ENCODE measurements at places on chromosomes 11 and 22.

DNA sequence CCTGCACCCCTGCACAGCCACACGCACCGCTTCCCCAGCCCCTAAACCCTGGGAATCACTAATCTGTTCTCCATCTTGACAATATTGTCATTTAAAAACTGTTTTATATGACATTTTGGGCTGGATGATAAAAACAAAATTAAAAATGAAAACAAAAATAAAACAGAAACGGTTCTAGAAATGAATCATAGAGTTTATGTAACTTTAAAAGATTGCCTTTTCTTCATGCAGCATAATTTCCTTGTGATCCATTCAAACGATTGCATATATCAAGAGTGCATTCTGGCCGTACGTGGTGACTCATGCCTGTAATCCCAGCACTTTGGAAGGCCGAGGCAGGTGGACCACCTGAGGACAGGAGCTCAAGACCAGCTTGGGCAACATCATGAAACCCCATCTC is 6.6 kb upstream of the FAM118A start:
- DNase-seq = no peak

GRCh38 chr11:78331711-78332110 is 85.9 kb downstream of the GAB2 start:
- no peak for DNase-seq

DNA sequence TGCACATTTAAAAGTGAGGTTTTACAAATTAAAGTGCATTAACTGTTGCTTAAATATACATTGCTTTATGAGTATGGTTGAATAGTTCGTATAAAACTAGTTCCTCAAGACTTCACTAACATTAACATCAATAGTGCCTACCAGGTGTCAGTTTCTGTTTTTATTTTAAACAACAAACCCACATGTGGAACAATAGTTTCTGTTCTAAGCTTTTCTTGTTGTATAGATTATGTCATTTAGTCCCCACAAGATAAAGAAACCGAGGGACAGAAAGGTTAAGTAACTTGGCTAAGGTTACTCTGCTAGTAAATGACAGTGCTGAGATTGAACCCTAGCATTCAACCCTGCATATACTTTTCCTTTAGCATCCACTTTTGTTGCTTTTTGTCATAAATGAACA is 41.4 kb upstream of the ST14 start:
- no peak for DNase-seq

DNA sequence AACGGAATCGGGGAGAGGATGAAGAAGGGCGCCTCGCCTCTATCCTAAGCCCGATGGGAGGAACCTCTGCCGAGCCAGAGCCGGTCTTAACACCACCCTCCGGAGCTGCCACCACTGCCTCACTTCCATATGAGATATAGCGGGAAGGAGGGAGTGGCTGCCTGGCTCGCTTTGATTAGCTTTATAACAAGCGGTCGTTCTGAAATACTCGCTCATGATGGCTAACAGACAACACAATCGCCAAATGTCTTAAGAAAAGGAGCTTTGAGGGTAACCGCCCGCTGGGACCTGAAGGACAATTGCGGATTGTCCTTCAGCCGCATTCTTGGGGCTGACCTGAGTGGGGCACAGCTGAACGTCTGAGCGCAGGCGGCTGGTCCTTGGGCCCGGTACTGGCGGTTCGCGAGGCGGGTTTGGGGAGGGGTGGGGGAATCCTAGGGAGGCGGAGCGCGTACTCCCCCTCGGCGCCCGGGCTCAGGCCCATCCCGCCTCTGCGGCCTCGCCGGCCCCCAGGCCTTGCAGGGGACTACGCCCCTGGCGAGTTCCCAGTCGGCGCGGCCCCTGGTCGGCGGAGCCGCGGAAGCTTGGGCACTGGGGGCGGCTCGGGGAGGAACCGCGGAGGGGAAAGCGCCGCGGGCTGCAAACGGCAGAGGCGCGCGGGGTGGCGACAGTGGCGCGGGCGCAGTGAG is at the start of gene PLAAT5:
TSS of gene PLAAT5 (minus strand) at position 617 of the 689 bp plus-strand sequence. CDS start at position 484, 133 bp downstream.
- DNase-seq = no peak

GRCh38 chr22:45600790-45601730 is 70.6 kb upstream of the ATXN10 start:
- no peak for DNase-seq

- DNase-seq = no peak
Measured at GRCh38 chr11:134272381-134273316, 3.5 kb upstream of the GLB1L3 start.

DNA sequence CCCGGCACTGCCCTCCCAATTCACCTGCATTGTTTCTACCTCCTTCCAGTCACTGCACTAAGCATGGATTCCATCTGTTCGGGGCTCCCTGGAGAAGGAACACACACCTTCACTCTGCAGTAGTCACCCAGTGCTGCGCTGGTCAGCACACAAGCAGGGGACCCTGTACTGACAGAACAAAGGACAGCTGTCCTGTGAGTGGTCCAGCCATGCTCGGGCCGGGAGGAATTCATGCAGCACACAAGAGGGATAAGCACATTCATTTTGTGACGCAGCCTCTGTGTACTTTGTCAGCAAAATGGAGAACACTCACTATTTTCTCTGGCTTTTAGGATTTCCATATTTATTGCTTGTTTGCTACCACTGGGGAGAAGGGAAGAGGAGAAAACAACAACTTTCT is 167.3 kb downstream of the NTM start:
- no peak for DNase-seq

DNA sequence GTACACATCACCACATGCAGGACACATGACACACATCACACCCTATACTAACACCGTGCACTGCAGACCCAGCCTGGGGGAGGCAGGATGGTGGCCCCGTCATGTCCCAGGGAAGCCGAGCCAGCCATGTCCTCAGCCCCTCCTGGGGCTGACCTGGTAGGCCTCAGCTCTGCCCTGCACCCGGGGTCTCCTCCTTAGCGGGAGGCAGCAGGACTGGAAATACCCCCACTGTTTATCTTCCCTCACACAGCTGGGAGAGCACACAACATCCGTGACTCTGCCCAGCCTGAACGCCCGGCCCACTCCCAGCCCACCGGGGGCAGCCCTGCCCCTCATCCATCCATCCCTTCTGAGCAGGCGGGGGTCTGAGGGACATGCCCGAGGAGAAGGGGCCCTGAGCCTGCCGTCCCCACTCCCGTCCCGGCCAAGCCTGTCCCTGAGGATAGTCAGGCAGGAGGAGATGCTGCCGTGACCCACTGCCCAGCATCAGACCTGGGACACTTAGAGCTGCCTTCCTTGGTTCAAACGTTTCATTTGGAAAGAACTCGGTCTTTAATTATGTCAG is 945.0 kb downstream of the BRD1 start:
- DNase-seq = no peak

GRCh38 chr11:126084608-126084912 is 21.9 kb upstream of the CDON start:
- no peak for DNase-seq

- no peak for DNase-seq
Measured at GRCh38 chr11:107252429-107253161, 205.0 kb downstream of the CWF19L2 start.

GRCh38 chr11:76459846-76460245 is 15.0 kb downstream of the EMSY start:
- no peak for DNase-seq

DNA sequence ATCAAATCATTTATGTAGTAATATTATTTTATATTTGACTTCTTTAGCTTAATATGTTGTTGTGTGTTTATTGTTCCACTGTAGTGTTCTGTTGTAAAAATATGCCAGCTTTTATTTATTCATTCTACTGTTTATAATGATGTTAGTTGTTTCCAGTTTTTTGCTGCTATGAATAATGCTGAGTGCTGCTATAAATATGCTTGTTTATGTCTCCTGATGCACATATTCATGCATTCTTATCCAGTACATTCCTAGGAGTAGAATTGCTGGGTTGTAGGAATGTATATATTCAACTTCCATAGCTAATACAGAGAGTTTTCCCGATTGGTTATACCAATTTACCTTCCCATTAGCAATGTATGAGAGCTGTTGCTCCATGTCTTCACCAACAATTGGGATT is 33.5 kb upstream of the RAB30 start:
- no peak for DNase-seq

- DNase-seq = no peak
Measured at GRCh38 chr22:19661156-19661555, 53.1 kb upstream of the SEPTIN5 start.

GRCh38 chr11:113615773-113616172 is 90.3 kb downstream of the TMPRSS5 start:
- no peak for DNase-seq

DNA sequence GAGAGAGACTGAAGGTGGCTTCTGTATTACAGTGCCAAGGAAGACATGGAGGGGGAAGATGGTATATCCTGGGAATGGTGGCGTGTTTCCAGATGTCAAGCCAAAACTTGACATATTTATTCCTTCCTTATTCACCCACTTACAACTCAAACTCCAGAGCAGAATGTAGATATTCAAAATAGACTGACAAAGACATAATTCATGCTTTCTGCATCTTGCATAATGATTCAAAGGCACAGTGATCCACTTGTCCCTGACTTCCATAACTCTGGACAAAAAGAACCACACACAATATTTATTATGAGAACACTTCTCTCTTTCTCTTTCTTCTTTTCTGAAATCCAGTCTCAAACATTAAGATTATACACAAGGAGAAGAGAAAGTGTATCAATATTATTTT is 48.9 kb downstream of the SLC17A6 start:
- no peak for DNase-seq

- no peak for DNase-seq
Measured at GRCh38 chr11:108654994-108655631, 9.8 kb upstream of the DDX10 start.

DNA sequence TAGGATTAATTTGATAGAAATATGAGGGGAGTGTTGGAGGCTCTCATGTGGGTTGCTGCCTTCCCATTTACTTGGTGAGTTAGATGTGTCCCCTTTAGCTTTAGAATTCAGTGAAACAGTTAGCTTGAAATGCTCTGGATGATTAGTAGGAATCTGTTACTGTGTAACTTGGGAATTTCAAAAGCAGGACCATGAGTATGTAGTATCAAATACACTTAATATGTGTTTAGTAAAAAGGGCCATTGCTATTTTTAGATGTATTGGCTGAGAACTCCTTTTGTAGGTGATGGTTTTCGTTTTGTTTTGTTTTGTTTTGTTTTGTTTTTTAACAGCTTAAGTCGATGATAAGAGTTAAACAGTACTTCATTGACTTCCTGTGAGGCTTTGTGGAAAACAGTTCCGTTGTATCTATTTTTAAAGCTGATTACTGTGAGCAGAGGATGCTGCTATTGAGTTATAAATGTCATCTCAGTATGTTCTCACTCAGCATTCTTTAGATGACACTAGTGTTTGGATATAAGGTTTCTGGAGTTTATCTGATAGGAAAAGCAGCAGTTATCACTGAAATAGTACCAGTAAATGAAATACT is 53.5 kb downstream of the MCAM start:
- no peak for DNase-seq

GRCh38 chr22:28952857-28953256 is 69.5 kb downstream of the ZNRF3 start:
- DNase-seq = no peak

DNA sequence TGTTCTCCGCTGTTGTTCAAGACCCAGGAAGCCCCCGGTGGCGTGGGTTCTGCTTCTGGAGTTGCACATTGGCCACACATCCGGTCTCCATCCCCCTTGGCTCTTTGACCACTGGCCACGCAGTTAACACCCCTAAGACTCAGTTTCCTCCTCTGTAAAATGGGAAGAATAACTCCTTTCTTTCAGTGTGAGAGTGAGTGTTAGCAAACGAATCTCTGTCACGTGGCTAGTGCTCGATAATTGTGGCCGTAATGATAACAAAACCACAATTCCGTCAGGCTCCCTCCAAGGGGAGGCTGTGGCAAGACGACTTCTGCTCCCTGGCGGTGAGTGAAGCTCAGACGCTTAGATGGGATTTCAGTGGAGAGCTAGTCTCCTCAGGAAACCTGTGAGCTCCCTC is 315.2 kb upstream of the B3GAT1 start:
- no peak for DNase-seq

GRCh38 chr11:63817758-63818498 is 4.7 kb downstream of the SPINDOC start:
- no peak for DNase-seq

GRCh38 chr11:61055776-61056175 is 46.5 kb upstream of the CD5 start:
- no peak for DNase-seq

GRCh38 chr22:29831186-29831921 is 6.7 kb downstream of the ASCC2 start:
- DNase-seq = no peak

DNA sequence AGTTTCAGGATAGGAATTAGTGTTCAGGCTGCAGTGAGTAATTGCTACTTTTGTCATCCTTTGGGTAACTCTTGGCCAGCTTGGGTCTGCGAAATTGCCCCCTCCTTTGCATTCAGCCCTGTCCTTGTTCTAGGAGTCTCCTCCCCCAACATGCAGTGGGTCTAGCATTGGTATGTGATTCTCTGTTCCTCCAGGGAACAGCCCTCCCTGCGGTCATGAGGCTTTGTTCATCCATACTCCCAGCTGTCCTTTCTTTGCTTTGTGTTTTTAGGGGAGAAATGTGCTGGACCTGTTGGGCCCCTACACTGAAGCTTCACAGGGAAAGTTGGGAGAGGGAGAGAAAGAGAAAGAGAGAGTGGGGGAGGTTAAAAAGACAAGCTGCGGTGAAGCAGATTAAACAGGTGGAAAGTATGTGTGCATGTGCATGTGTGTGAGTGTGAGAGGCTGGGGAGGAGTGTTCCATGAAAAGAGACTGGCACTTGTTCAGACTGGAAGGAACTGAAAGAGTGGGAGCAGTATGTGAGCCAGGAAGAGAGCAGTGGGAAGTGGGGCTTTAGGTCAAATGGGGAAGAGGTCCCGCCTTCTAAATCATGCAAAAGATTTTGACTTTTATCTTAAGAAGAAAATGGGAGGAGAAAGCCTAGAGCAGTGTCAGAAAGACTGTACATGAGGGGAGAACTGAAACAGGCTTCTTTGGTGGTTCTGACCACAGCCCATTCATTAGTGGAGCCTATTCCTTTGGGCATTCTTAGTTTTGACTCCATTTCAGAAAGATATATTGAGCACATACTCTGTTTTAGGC is 17.9 kb upstream of the SESN3 start:
- DNase-seq = no peak

DNA sequence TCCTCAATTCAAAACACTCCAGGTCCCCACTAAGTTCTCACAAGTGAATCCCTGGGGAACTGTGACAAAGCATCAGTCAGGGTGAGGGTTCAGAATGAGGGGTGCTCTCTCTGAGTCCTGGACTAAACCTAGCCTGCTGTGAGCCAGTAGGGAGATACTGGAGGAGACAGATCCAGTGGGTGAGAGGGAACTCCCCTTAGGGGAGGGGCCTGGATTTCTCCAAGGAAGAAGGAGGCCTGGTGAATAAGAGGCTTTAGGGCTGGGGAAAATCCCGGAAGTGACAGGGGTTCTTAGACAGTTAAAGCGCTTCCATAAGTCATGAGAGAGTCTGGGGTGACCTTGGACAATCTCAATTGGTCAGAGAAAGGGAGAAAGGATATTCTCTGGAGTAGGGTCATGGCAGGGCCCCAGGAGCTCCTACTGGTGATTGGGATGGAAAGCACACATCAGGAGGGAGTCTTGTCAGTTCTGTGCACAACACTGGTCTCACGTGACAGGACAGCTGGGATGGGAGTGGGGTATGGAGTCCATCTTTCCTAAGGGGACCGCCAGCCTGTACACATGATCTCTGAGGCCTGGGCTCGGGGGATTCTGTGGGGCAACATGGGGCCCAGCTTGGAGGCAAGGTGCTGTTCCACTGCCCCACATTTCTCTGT is 1.5 kb downstream of the TBC1D10A start:
- DNase-seq = no peak

Data from activated naive CD8-positive, alpha-beta T cell treated with anti-CD3 and anti-CD28 coated beads, Interleukin-2, amount 50 U/mL, for 16 hours (primary cell).